NCI-H1092 (cell line): ENCODE measurements at places on chromosomes 11 and 22.

GRCh38 chr22:44020981-44021380, 3.1 kb upstream of the PARVB start:
- DNase-seq, result no peak

DNA sequence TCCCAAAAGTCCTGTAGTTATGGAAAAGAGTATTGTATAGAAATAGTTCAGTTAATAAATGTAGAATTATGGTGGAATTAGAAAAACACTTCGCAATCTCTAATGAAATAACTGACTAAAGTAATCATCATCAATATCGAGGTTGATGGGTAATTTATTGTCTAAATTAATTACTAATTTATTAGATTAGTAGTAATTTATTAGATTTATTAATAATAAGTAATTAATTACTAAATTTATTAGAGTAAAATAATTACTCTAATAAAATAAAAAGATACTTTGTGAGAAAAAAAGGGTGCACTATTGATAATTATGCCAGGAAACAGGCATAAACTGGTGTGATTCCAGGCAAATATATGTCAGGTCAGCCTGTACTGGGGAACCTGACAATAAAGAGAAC, 455.6 kb downstream of the AASDHPPT start:
- DNase-seq, result no peak

DNA sequence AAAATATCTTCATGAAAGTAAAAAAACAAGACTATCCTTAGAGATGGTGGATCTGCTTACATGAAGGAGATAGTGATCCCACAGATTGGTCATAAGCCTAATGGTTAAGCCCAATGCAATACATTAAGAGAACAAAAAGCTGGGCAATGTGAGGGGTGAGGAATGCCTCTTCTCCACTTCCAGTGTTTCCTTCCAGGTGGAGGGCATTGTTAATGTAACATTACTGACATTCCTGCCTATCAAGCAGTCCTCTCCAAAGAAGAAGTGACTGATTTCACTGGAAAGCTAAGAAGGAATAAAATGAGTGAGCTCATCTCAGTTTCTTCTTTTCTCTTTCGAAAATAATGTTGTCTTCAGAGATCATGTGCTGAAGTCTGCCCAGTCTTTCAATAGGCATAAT, 207.8 kb downstream of the RAB38 start:
- no peak for DNase-seq

DNA sequence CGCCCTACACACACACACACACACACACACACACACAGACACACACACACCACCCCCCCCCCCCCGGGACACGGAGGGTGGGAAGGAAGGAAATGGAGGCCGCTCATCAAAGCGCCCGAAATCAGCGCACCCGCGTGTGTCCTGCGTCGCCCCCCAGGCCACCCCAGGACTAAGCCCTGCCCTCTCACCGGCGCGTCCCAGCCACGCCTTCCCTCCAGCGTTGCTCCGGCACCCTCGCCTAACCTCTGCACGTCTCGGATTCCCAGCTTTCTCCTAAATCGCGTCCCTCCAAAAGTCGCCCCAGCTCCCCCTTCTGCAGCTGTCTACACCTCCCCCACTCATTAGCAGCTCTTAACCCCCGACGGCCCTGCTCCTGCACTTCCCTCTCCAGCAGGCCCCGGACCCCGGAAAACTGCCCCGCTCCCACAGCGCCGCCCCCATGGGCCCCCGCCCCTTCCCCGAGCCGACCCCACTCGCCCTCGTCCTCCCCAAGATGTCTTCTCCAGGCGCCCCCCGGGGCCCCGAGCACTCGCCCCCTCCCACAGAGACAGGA, 557 bp downstream of the PACSIN2 start:
- DNase-seq, result no peak

DNA sequence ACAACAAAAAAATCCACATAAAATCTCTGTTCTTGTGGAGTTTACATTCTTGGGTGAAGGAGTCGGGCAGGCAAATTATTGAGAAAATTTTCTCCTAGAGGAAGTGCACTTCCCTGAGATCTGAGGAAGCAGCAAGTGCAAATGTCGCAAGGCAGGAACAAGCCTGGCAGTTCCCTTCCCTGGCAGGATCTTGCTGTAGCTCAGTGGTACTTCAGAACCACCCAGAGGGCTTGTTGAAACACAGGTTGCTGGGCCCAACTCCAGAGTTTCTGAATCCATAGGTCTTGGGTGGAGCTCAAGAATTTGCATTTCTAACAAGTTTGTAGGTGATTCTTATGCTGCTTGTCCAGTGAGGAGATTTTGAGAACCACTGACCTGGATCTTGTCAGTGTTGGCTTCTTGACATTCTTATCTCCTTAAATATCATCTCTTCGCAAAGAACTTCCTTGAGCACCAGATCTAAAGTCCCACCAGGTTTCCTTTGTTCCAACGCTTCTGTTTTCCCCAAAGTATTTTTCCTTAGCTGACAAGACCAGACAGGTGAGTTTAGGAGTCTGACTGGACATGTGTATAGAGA, 9.6 kb downstream of the QSER1 start:
- no peak for DNase-seq

- DNase-seq, result no peak
Observed at GRCh38 chr11:13233173-13233745, 44.3 kb upstream of the BMAL1 start.

- DNase-seq, result no peak
Observed at GRCh38 chr22:50189184-50189848, 3.6 kb downstream of the TRABD start.

- DNase-seq, result no peak
Observed at GRCh38 chr22:26737262-26737661, 79.9 kb downstream of the MIAT start.

DNA sequence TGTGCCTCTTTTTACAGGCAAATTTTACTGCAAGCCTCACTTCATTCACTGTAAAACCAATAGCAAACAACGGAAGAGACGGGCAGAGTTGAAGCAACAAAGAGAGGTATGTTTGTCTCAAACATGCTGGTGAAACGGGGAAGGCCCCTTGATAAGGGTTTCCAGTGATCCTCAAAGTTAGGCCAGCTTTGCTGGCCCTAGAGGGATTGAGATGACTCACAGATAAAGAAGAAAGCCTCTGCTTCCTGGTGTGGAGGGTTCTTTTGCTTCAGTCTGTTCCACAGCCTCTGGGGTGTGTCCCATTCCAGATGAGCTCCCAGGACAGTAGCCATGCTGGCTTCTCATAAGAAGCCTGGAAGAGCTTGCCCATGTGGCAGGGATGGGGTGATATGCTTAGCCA, 118.9 kb upstream of the PARVA start:
- DNase-seq, result no peak

DNA sequence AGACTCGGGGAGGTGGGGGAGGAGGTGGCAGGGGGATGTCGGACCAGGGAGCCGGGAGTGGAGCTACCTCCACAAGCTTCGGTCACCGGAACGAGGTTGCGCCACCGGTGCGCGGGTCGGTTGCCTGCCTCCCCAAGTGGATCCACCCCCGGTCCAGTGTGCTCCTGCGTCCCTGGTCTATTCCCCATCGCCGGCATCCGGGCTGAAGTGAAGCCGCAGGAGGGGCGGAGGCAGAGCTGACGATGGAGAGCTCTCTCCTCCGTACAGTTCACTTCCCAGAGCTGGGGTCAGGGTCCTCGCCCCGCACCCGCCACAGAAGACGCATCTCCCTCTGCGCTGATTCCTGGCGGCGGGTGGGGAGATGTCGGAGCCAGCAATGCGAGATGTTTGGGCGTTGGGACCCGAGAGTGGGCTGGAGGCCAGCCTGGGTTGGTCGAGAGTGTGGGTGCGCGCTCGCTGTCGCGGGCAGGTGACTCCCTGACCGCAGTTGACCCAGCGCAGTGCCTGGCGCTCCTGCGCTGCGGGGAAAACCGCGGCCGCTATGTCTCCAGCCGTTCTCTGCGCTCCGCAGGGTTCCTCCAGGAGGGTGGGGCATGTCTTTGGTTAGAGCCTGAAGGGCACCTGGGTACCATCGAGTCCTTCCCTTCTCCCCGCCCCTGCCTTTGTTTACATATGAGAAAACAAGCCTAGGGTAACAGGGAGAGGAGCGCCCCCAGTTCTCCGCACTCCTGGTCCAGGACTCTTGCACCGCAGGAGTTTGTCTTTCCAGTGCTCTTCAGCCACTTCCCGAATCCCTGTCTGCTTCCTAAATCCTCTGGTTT, 1.7 kb downstream of the C11orf96 start:
- DNase-seq, result no peak

- DNase-seq, result no peak
Observed at GRCh38 chr11:95360377-95361075, 129.5 kb upstream of the SESN3 start.

DNA sequence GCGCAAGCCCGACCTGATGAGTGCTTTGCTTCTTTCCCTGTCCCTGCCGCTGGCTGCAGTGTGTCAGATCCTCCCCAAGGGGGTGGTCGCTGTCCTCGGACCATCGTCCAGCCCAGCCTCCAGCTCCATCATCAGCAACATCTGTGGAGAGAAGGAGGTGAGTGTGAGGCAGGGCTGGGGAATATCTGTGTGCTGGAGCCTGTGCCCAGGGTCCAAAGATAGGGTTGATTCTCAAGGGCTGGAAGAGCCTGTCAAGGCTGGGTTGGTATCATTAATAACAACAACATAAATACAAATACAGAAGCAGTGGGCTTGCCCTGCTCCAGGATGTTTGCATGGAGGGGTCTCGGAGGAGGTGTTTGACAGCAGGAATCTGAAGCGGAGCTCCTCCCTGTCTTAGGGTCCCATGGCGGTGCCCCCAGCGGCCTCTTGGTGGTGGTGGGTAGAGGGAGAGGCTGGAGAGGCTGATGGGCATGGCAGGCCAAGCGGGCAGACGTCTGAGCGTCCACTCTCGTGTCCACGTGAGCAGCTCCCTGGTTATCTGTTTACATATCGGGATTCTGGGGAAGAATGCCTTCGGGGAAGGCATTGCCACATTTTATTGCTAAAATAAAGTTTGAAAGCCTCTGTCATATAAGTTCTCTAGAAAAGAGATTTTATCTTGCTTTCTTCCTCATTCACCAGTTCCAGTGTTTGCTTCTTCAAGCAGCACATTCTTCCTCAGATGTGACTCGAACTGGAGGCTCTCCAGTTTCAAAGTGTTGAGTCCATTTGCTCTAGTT, 208.4 kb upstream of the TBCEL start:
- DNase-seq, result no peak

DNA sequence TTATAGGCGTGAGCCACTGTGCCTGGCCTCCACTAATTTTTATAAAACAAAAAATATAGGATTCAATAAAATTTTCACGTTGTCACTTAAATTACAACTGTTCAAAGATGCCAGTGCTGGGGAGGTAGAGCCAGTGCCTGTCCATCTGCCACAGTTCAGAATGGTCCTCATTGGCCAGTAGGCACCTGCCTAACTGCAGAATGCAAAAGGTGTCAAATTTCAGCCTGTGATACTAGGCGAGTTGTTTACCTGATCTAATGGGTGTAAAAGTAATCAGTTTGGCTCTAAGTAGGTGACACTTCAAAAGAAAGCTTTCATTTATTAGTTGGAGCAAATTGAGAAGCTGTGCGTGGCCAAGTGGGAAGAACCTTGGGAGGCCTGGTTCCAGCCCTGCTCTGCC, 2.4 kb downstream of the SMARCB1 start:
- DNase-seq, result no peak

GRCh38 chr11:5088556-5088955, 19.2 kb downstream of the OR52E1 start:
- DNase-seq, result no peak

DNA sequence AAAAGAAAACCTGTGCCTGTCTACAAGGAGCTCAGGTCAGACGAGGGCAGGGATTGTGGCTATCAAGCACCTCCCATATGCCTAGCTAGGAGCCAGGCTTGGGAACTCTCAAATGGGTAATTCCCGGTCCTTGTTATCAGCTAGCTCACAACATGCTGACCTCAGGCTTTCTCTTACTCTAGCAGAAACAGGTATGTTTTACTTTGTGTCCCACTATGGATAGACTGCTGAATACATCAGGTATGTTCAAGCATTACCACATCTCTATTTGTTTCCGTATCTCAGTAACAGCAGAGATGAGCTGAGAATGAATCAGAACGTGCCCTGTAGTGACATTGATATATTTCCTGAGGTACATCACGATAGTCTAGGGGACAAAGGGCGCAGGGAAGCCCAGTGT, 29.4 kb downstream of the SHISA8 start:
- DNase-seq, result no peak

DNA sequence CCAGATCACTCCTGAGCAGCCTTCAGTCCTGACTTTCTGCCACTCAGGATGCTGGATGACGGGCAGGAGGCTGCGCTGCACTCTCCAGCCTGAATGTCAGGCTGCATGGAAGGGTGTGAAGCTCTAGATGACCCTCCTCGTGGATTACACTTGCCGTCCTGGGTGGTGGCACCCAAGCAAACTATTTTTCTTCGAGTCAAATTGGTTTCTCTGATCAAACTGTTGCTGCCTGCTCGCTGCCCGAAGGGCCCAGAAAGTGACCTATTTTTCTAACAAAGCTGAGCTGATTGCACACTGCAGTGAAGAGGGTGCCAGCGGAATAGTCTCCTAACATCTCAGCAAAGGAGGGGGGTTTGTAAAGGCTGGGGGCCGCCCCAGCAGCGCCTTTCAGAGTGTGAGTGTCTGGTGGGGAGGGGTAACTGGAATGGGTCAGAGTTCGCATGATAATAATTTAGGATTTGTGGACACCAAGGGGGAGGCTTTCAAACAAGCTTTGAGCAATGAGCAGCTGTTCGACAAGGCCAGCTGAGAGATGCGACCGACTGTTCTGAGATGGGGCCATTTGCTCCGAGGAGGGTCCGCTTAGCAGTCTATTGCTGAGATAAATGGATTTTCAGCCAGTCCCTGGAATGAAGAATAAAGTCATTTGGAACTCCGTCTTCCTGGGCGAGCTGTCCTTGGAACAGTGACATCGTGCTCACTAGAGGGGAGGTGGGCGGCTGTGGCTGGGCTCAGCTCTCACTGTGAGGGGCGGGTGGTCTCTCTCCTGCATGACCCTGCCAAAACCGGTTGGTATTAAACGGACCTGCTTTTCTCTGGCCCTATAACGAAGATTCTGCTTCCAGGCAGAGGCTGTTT, 537.6 kb downstream of the BRD1 start:
- no peak for DNase-seq

- peak; percentile 71 for DNase-seq
Observed at GRCh38 chr22:24768537-24769374, 5.8 kb downstream of the PIWIL3 start.

DNA sequence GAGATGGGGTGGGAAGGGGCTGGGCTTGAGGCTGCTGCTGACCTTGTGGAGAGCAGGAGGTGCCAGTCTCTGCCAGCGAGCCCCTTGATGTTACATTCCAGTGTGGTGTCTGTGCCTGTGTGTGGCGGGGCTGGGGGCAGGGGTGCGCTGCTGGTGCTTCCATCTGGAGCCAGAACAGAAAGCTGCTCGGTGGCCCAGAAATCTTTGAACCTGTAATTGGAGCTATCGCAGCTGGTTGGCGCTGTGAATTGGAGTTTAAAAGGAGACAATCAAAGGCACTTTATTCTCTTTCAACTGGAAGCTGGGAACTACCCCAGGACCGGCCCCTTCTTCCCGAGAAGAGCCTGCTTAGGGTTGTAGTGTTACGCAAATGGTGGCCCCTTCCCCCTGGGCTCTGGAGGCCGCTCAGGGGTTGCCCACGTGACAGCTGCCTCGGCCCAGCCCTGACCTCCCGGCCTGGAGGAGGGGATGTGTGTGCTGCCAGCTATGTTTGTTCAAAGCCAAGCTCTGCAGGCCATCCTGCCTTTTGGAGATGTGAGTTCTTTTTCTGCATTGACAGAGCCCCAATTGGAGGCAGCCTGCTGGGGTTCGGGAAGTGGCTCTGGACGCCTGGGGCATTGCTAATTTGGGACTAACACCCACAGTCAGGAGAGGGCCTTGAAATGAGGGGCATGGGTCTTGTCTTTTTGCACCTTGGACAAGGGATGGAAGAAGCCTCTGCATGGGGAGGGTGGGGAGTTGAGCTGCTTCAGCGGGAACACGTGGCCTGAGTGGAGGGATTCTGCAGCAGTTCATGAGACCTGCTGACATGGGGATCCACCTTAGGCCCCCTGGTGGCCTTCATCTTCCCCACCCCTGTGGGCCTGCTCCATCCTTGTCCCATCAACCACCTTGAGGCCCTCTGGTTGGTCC, 14.0 kb upstream of the ARSA start:
- no peak for DNase-seq
